ENCODE measurements at places on chromosomes 7 and 10.
A peak's percentile ranks its signal among the peaks of the same experiment; 100 is the strongest.

- DNase-seq = no peak
Measured at GRCh38 chr10:101130984-101131961, at the start of gene TLX1. Gene TLX1, plus strand, starts transcription at chr10:101131300. Its CDS starts 242 bp downstream, at chr10:101131542.

- peak; percentile 83 for DNase-seq
Measured at GRCh38 chr7:82562716-82563404, 119.3 kb upstream of the CACNA2D1 start.

- no peak for DNase-seq
Measured at GRCh38 chr10:54478601-54479000, 322.4 kb downstream of the PCDH15 start.

DNA sequence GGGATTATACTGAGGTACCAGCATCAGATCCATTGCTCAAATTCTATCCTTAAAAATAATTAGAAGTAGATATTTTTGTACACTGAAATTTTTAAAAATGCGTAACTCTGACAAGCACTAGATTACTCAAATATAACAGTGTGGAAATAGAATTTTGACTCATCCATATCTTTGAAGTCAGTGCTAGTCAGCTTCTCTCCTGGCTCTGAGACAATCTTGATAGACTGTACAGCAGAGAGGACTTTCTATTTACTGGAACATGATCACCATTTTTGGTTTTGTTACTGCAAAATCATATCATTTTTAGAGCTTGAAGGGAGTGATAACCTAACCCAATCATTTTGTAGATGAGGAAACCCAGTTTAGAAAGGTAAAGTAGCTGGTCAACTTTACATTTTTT lies 195.0 kb downstream of the MTERF1 start:
- peak; percentile 42 for DNase-seq

DNA sequence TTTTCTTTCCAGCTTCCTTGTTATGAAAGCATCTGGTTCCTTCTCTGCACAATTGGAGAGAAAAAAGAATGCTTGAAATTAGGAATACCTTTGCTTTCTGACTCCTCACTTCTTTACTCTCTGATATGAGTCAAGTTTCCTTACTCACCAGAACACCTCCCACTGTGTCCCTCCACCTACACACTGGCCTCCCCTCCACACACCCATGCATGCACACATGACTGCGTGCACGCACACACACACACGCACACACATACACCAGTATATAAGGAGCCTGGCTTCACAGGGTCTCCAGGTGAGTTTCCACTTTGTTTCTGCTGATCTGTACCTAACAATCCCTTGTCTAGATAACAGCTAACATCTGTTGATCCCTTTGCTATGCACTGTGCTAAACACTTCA lies 11.4 kb upstream of the PTER start:
- no peak for DNase-seq

DNA sequence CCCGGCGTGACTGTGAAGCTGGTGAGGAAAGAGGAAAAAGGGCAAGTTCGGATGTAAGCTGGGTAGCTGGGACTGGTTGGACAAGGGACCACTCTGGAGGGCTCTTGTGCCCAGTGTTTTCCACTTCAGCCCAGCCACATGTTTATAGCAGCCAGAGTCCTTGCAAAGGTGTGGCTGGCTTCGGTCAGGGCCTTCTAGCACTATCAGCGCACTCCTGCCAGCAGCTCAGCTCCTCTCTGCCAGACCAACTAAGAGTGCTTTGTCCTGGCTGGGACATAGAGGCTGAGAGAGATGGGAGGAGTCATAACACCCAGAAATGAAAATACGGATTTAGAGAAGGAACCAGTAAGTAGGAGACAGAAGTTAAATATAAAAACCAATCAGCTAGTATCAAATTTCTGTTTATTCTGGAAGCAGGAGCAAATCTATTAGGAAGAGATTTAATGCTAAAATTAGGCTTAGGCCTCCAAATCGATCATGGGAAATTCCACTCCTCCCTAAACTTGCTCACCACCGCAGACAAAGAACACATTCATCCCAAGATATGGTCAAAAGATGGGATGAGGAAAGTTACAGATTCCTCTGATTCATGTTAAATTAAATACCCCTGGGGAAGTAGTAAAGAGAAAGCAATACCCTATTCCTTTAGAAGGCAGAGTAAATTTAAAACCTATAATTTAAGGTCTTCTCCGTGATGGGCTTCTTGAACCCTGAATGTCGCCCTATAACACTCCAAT lies 135.0 kb downstream of the RALA start:
- no peak for DNase-seq

DNA sequence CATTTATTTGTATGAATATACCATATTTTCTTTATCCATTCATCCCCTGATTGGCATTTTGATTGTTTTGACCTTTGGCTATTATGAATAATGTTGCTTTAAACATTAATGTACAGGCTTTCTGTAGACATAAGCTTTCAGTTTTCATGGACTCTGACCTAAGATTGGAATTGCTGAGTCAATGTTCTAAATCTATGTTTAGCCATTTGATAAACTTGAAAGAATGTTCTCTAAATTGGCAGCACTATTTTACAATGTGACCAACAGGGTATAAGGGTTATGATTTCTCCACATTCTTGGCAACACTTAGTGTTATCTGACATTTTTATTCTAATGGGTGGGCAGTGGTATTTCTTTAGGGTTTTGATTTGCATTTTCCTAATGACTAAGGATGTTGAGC lies 229.7 kb upstream of the ETV1 start:
- no peak for DNase-seq

- DNase-seq = no peak
Measured at GRCh38 chr10:109173121-109173520, 750.2 kb downstream of the XPNPEP1 start.

DNA sequence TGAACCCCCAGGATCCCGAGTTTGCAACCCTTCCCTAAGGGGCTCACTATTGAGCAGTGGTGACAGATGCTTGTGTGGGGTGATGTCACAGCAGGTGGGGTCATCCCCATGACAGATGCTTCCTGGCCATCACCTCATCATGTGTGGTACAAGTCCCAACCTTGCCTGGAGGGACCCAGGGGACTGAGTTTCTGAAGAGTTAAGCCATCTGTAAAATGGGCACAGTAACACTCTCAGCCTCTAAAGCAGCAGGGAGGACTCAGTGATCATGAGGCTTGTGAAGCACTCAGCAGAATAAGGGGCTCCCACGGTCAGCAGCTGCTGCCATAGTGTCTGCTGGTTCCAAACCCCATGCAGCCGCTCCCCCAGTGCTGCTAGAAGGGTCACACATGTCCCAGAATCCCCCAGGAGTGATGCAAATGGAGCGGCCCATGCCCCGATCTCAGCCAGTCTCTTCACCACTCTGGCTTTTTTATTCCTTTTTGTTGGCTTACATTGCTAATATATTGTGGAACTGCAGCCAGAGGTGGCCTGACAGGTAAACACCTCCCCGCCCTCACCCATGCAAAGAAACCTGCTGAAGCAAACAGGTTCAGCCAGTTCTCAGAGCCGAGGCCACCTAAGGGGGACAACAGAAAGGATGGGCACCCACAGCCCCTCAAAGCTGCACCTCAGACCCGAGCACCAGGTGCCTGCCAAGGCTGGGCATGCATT lies 102.1 kb upstream of the PDGFA start:
- no peak for DNase-seq

GRCh38 chr10:6643962-6644361 lies 63.9 kb upstream of the PRKCQ start:
- DNase-seq = no peak

DNA sequence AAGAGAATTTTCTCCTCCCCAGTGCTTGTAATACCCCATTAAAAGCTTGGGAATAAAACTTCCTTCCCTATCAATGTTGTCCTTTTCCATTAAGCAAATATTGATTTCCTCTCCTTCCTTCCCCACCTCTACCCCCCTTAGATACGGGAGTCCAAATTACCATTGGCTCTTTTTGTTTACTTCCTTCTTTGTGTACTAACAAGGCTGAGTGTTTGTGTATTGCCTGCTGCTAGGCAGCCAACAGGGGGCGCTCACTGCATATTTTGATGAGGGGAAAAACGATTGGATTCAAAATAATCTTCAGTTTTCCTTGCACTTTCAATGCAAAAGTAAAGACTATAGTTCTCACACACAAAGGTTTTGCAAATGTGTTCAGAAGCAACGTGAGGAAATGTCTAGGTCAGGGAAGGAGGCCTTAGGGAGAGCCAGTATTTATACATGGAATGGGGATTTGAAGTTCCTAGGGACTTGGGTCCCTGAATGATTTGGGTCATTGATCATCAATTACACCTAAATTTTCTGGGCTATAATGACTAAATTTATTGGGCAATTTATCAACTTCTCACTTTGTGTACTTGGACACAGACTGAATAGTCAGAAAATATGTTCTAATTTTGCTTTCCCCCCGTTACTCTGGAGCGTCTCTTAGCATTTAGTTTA lies 23.6 kb upstream of the VPS41 start:
- DNase-seq = peak; percentile 61

DNA sequence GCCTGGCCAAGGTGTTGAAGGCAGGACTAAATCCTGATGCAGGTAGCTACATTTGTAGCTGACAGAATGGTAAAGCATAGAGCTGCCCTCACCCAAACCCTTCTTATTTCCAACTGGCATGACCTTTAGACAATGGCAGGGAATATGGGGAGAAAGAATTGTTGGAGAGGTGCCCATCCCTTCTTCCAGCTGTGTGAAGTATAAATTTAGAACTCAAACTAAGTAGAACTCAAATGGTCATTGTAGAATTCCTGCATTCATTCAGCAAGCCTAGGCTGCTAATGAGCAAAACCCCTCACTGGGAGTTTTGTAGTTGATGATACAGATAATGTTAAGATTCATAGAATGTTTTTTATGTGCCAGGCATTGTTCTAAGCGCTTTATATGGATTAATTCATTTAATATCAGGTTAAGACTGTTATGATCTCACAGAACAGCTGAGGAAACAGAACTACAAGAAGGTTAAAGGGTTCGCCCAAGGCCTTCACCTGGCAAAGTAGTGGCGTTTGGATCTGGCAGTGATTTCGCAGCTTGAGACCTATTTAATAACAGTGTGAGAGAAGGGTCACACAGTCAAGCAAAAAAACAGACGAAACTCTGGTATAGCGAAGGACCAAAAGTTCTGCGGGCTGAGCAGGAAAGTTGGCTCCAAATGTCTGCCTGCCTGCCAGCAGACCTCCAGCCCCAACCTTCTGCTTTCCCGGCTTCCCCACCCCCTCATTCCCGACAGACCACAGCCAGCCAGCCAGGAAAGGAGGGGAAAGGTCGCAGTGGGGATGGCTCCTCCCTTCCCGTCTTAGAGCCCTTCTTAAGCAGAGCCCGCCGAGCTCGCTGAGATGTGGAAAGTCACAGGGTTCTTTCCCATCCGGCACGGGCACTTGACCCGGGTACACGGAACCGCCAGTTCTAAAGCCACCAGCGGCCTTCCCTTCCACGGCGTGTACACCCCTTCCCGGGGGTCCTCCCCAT lies 1.6 kb upstream of the HILPDA start:
- peak; percentile 89 for DNase-seq

DNA sequence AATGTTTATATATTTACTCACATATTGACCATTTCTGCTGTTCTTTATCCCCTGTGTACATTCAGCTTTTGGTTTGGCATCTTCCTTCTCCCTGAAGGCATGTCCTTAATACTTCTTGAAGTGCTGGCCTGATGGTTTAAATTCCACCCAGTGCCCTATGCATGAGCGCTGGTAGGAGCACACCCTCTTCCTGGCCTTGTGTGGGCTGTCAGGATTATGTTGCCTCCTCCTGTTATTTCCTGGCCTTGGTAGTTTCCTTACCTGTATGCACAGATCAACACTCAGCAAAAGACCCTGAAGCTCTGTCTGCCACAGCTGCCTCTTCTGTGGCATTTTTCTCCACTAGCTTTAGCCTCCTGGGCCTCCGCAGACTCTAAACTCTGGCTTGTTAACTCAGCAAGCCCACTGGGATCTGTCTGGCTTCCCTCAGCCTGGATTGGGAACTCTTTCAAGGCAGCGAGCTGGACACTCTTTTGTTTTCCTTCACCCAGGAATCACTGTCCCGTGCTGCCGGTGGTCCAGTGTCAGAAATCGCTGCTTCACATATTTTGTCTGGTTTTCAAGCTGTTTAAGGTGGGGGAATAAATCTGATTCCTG lies 595.2 kb downstream of the SDK1 start:
- no peak for DNase-seq

GRCh38 chr10:72665925-72666324 lies 26.0 kb upstream of the MCU start:
- peak; percentile 18 for DNase-seq

GRCh38 chr7:95619517-95619916 lies 23.2 kb upstream of the PDK4 start:
- no peak for DNase-seq

- no peak for DNase-seq
Measured at GRCh38 chr7:137975768-137976167, 26.1 kb downstream of the CREB3L2 start.

- no peak for DNase-seq
Measured at GRCh38 chr7:148380596-148381419, 209.8 kb upstream of the C7orf33 start.

- DNase-seq = no peak
Measured at GRCh38 chr7:7498856-7499255, 36.8 kb downstream of the COL28A1 start.

DNA sequence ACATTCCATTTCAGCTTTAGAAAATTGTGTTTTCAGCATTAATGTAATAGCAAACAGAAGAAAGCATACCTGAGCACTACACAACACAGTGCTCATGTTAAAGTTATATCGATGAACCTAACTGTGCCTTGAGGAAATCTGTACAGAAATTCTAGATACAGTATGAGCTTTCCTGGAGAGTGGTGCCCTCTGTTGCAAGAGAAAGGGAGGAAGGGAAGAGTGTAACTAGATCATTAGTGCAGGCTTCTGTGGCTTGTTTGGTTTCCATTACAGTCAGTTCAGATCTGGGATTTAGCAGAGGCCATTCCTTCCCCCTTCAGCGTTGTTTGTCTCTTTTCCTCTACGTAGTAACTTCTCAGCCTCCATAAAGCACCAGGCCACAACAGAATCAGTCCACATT lies 139.7 kb downstream of the HTR7 start:
- DNase-seq = peak; percentile 1

DNA sequence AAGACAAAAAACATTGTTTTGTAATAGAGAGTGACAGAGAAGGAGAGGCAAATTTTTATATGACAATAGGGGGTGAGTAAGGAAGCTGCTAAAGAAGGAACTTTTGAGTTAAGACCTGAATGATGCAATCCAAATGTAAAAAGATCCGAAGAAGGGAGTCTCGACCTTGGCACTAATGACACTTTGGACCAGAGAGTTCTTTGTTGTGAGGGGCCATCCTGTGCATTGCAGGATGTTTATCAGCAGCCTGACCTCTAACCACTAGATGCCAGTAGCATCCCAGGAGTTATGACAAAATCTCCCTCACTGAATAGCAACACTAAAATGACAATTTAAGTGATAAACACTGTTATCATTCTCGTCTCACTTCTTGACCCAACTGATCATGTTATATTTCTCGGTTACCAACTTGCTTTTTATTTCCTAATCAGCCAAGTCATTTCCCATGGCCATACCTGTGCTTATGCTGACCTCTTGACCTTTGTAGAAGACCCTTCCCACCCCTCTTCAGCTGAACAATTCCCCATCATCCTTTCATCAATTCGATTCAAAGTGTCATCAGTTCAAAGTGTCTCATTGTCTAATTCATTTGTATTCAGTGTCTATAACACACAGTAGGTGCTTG lies 30.0 kb downstream of the DGKI start:
- peak; percentile 49 for DNase-seq

GRCh38 chr7:97868788-97869187 lies 3.4 kb downstream of the ASNS start:
- peak; percentile 31 for DNase-seq

Measured in fibroblast of skin of scalp (primary cell).